ENCODE measurements at places on chromosomes 1 and 21.

- no peak for DNase-seq
Measured at GRCh38 chr1:238052496-238053266, 162.0 kb upstream of the ZP4 start.

- no peak for DNase-seq
Measured at GRCh38 chr1:189656628-189657530, 820.8 kb downstream of the BRINP3 start.

DNA sequence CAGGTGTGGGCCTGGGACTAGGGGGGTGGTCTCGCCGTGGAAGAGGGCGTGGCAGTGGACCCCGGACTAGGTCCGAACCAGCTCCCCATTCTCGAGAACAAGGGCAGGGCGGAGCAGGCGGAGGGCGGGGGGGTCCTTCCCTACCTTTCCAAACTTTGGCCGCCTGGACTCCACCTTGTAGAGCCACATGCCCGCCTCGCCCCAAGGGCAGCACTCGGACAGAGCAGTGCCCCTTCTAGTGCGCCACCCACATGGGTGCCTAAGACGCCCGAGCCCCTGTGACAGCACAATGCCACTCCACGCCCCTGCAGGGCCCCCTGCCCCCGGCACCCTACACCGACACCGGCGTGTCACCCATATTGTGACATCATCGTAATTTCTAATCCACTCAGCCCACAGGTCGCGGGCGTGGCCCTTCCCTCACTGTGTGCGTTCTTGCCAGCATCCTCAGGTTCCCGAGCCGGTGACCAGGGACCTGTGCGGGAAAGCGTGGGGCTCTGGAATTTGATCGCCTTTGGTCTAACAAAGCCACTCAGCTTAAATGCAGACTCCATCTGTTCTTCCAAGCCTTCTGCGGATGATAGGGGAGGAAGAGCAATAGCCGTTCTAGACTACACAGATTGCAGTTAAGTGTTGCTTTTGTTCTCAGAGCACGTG lies 553 bp upstream of the STMN1 start:
- DNase-seq: no peak

DNA sequence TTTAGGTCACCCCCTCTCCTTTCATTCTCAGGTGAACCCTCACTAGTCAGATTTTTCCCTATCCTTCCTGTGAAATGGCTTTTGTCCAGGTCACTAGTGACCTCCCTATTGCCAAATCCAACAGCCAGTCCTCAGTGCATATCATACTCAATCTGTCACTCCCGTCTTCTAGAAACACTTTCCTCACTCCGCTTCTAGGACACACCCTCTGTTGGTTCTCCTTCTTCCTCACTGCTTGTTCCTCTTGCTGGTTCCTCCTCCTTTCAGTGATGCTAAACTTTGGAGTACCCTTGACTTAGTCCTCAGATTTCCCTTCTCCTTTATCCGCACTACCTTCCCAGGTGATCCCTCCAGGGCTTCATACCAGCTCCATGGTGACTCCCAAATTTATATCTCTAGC lies 94.3 kb downstream of the RNF220 start:
- DNase-seq: no peak

GRCh38 chr21:43203591-43203990 lies 34.8 kb downstream of the CRYAA start:
- no peak for DNase-seq

DNA sequence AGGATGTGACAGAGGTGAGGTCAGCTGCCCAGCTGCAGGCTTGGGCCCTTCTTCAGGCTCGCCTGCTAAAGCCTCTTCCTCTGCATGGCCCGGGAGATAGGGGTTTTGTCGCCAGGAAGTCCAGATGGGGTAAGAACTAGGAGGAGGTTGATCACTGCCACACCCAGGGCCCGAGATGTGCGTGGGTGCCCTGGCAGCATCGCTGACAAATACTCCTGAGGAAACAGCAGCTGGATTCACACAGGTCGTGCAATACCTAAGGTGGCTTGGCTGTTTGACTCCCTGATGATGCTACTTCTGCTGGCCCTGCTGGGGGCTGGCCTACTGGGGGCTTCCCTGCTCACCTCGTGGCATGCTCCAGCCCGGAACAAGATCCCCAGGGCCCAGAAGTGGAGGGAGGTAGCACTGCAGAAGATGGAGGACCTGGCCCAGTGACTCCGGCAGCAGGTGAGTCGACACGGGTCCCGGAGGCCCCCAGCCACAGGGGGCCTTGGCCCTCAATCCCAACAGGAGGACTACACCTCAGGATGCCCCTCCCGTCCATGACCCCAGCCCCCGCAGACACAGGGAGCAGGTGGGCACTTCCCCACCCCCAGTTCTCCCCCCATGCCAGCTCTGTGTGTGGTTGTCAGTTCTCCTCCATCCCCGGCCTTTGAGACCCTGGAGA lies 29.6 kb downstream of the FAAH start:
- no peak for DNase-seq

DNA sequence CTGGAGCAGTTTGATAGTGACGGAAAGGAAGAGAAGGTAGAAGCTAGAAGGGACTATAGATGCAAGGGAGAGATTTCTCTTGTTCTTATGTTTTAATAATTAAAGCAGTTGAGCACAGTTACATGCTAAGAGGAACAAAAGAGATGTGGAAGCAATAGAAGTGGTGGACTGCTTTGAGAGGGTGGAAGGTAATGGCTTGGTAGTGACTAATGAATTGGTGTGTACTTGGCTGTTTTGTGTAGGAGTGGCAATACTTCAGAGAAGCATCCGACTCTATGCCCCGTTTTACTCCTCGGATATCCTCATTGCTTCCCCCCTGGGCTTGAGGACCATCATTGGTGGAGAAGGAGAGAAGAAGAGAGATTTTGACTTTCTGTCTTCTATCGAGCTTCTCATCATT lies 12.8 kb downstream of the UTP25 start:
- no peak for DNase-seq

GRCh38 chr21:27047283-27047657 lies 80.4 kb upstream of the ADAMTS5 start:
- DNase-seq: peak; percentile 61

DNA sequence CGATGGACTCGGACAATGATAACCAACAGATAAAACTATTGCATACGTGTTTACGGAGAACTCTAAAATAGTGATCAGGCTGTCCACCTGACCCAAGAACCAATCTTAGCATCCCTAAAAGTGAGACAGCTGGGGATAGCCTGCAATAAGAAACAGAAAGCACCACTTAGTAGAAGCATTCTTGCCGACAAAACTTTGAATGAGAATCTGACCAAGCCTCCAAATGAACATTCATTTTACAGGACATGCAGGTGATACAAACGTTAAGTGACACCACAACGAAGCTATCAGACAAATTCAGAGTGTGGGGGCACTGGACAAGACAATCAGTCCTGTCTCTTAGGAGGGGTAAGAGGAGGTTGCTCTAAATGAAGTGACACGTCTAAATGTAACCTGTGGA lies 1.2 kb downstream of the PSMG1 start:
- DNase-seq: no peak

DNA sequence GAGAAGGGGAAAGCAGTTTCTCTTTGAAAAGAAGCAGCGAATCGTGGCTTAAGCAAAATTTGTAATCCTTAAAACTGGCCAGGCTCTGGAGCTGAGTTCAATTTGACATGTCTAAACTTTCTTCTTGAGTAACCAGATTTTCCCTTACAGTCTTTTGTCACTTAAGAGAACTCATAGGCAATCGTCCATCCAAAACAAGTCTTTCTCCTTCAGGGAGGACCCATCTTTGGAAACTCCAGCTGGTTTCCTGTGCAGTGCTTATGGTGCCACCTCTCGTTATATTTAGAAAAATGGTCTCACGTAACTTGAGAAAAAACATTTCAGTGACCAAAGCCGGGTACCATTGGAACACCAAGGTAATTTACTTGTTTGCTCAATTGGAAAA lies 1.8 kb upstream of the PTTG1IP start:
- peak; percentile 58 for DNase-seq

- no peak for DNase-seq
Measured at GRCh38 chr1:100253552-100253951, 3.9 kb upstream of the DBT start.

DNA sequence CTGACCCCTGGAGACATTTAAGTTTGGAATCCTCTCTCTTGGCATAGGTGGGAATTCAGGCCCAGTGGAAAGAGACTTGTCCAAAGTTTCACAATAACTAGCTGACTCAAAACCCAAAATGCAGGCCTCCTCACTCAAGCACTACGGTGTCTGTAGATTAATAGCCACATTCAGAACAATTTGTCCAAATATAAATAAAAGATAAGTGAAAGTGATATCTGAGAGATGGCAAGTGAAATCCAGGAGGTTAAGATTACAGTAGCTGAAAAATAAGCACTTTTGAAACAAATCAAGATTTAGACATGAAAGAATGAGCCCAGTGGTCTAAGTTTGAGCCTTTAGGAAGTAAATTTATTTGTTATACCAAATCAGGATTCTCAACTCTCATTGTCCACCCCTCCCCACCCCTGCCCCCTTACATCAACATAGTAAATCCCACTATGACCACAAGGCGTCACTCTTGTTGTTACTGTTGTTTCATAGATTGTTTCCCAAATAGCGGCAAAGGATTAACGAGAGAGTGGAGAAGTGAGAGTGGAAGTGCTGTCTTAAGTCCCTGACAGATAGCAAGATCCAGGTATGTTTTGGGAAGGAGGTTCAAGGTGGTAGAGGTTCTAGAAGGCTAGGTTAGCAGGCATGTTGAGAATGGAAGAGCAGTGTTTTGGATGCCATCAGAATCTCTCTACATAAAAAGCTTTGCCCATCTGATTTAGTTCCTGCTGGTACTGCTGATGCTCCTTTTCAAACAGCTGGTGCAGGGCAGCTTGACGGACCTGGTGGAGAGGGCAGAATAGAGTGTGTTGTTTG lies 7.1 kb upstream of the TPM3 start:
- peak; percentile 68 for DNase-seq

DNA sequence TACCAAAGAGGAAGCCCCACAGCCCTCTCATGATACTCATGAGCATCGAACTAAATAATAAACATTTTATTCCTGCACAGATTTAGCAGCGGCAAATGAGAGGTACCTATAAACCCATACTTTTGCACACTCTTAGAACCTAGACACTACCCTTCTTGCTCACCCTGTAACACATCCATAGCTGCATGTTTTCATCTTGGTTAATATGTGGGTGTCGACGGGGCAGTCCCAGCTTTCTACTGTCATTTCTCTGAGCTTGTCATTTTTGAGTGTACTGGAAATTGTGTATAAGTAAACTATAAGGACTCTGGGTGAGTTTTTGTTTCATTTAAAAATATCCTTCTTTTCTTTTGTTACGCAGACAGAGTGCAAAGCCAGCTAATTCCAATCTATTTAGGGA lies 25.5 kb downstream of the OVGP1 start:
- no peak for DNase-seq

DNA sequence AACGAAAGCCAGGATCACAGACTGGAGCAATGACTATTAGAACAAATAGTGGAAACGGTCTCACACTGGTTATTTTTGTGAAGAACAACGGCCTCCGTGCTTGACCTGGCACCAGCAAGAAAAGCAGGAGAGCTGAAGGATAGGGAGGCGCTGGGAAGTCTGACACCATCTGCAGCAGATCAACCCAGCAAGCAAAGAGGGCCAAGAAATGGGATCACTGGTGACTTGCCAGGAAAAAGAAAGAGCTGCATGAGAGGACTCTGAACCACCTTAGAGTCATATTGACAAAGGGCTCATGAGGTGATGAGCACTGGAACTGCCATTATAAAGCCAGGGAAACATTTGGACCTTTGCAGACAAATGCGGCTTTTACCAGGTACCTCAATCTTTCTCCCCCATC lies 25.0 kb downstream of the MTOR start:
- DNase-seq: no peak

DNA sequence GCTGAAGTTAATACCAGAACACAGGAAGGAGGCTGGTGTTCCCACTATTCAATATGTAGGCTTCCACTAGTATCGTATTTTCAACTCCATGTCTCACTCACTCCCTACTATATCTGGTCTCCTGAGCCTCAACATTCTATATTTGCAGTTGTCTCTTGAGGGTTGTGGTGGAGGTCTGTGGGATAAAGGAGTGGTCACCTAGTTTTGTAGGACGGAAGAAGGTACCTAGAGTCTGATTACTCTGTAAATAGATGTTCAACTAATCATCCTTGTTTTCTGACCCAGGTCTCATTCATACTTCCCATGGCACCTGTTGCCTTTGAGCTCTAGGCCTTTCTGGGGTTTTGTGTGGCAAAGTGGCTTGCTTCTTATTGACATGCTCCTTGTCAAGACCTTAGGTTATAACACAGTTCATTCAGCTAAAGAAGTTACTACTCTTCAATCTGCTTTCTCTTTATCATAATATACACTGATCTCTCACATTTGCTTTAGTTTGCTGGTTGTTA lies 18.1 kb downstream of the IFT25 start:
- no peak for DNase-seq

DNA sequence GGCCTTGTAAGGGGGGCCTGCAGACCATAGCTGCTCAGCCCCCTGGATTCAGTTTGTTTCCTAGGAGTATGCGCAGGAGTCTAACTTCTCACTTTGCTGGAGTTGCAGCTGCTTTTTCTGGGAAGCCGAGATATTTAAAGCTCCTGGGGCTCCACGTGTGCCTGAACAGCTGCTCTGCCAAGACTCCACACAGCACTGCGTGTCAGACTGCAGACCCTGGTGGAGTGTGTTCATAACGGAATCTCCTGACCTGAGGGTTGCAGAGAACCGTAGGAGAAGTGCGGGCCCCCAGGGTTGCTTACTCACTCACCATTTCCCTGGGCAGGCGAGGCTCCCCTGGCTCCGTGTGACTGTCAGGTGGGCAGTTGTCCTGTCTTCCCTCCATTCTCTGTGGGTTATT lies 474.3 kb upstream of the TMPRSS15 start:
- DNase-seq: no peak

DNA sequence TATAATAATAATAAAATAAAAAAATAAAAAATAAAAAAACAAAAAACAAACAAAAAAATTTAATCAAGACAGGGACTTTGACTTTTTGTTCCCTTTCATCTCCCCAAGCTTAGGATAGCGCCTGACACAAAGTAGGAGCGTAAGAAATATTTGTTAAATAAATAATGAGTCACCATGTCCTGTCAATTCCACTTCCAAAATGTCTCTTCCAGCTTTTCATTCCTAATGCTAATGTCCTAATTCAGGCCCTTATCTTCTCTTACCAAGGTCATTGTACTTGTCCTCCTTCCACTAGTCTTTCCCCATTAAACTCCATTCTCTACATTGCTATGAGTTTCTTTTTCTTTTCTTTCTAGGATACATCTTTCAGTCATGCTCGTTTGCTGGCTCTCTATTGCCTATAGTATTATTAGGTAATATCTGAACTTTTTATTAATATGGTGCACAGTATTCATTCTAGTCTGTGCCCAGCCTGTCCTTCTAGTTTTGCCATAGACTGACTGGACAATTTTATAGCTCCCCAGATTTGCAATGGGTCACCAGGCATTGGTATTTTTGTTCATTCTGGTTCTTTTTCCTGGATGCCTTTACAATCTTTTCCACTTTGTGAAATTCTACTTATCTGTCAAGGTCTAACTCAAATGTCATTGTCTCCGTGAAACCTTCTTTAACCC lies 11.4 kb downstream of the NEXN start:
- peak; percentile 52 for DNase-seq

GRCh38 chr1:3429320-3429719 lies 25.1 kb upstream of the ARHGEF16 start:
- no peak for DNase-seq

GRCh38 chr1:203152158-203153034 lies 23.2 kb downstream of the MYBPH start:
- DNase-seq: no peak

- no peak for DNase-seq
Measured at GRCh38 chr1:15259622-15260007, 12.6 kb downstream of the FHAD1 start.
